ENCODE measurements at places on chromosomes 6 and 20.

DNA sequence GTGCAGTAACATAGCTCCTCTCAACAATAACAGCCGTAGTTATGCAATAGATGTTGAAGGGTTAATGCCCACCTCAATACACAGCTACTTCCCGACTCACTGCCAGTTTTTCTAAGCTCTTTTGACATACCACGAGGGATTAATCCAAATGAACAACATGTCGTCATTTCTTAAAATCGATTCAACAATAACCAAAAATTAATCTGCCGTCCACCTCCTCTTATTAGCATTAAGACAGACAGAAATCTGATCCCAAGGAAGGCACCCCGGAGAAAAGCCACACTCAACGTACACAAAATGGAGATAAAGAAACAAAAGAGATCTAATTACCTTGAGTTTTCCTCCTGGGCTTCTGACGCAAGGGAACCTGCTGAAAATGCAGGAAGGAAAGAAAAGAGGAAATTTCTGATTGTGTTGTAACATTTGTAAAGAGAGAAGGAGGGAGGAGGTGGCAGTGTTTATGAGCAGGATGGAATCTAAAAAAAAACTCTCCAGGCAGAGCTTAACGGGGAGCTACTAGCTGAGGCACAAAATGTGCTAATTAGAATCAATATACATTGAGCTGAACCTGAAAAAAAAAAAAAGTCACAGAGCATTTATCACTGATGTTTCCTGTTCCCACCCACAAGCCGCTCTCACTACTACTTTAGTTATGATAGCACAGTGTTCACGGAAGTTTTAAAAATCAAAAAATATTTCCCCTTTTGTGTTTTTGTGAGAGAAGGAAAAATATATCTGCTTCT lies 109.3 kb downstream of the IPCEF1 start:
- no peak for DNase-seq

GRCh38 chr20:16011056-16011455 lies 562.2 kb downstream of the KIF16B start:
- no peak for DNase-seq

DNA sequence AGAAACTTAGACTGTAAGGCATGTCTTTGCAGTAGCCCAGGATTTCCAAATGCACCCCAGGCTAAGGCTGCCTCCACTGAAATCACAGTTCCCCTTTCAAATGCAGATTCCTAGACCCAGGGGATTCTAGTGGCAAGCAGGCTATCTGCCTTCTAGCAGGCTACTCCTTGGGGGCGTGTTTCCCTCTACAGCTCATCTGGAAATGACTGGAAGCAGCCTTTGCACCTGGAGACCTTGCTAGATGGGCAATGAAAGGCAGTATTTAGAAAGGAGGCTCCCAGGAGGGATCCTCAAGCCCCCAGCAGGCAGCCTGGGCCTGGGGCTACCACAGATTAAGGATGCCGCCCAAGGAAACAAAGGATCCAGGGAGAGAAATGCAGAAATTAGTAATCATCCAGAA lies 26.0 kb upstream of the SYNDIG1 start:
- no peak for DNase-seq

- peak; percentile 80 for DNase-seq
Observed at GRCh38 chr20:13546497-13547131, 92.1 kb downstream of the TASP1 start.

DNA sequence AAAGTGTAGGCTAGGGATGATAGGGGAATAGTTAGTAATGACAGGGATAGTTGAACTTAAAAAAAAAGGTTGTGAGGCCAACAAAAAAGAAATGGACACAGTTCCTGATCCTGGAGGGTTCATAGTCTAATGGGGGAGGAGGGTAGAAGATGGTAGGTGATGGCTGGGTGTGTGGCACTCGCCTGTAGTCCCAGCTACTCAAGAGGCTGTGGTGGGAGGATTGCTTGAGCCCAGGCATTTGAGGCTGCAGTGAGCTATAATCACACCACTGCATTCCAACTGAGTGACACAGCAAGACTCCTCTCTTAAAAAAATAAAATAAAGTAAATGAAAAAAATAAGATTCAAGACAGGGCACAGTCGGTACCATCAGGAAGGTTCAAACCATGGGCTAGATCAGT lies 2.4 kb upstream of the MICB start:
- no peak for DNase-seq

GRCh38 chr20:35854713-35855348 lies 83.0 kb downstream of the PHF20 start:
- no peak for DNase-seq

DNA sequence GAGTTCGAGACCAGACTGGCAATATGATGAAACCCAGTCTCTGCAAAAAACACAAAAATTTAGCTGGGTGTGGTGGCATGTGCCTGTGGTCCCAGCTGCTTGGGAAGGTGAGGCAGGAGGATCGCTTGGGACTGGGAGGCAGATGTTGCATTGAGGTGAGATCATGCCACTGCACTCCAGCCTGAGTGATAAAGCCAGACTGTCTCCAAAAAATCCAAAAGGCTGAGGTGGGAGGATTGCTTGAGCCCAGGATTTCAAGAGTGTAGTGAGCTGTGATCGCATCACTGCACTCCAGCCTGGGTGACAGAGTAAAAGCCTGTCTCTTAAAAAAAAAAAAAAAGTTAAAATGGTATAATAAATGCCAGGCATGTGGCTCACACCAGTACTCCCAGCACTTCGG lies 1.3 kb upstream of the PTCRA start:
- DNase-seq = no peak

- no peak for DNase-seq
Observed at GRCh38 chr6:21461844-21462518, 131.6 kb upstream of the SOX4 start.

DNA sequence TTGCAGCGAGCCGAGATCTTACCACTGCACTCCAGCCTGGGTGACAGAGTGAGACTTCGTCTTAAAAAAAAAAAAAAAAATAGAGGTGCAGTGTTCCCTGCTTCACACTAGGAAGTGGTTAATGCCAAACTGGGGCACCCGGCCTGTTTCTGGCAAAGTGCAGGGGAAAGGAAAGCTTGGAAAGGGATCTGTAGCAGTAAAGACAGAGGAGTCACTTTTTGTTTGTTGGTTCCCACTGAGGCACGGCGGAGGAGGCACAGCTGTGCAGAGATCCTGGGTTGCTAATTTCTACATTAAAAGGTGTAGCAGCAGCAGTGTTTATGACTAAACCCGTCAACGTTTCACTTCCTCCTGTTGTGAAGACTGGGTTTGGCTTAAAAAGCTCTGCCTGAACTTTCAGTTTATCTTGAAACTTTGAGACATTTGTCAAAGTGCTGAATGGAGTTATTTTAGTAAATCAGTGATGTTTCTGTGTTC lies 125.6 kb downstream of the CARMIL1 start:
- no peak for DNase-seq

DNA sequence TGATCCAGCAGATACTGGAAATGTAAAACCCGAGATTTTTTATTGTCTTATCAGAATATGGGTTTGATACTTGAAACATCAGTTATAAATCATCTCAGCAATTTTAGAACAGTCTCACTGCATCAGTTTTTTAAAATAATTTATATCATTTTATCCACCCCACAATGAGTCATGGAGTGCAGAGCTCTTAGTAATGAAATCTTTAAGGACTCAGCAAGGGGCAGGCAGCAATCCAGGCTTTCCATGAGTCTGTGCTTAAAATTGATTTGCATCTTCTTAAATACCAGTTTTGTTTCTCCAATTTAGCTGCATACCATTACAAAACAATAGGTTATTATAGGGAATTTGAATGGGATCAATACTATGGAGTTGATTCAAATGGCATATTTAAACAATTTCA lies 832.3 kb downstream of the C6orf118 start:
- no peak for DNase-seq

Data from left kidney (tissue), 8 donors.